Right forelimb (tissue), 1 donor: ENCODE measurements at places on chromosomes 13 and 19.

DNA sequence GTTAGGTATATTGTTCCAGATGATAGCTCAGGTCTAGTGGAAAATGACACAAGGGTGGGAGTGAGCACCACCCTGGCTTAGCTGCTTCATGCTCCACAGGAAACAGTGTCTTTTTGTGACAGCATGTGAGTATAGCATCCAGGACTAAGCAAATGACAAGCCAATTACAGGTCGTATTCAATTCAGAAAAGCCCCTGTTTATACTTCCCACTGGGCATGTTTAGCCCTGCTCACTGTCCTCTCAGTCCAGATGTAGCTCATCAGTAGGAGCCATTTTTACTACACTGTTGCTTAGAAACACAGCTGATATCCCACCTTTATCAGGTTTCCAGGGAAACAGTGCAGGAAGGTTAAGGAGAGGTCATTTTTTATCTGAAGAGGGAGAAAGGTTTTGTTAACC, 8.0 kb downstream of the ABHD13 start:
- DNase-seq = no peak

DNA sequence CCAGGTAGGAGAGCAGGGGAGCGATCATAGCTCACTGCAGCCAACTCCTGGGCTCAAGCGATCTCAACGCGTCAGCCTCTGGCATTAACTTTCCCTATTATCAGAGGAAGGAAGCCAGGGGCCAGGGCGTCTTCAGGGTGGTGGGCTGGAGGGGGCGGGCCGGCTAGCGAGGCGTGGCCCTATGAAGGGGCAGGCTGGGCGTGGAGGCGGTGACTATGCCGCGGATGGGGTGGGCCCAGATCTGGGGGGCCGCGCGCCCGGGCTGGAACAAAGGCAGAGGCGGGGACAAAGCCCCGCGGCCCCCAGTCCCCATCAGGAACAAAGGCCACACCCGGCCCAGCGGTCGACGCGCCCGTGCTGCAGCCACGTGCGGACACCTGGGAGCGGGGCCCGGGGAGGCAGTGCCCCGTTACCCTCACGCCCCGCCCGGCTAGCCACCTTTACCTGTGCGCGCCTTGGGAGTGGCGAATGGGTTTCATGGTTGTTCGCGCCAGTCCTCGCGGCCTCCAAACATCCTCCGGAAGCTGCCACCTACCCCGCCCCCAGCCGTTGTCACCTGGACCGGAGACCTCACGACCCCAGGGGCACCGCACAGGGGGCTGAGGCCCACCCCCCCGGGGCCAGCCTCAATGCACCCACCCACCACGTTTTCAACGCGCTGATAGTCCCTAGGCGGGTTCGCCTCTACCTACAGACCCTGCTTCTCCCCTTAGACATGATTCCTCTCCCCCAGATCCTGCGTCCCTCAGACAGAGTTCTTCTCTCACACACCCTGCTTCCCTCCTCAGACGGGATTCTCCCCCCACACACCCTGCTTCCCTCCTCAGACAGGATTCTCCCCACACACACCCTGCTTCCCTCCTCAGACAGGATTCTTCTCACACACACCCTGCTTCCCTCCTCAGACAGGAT, 5.4 kb upstream of the TRIM28 start:
- peak; percentile 68 for DNase-seq

DNA sequence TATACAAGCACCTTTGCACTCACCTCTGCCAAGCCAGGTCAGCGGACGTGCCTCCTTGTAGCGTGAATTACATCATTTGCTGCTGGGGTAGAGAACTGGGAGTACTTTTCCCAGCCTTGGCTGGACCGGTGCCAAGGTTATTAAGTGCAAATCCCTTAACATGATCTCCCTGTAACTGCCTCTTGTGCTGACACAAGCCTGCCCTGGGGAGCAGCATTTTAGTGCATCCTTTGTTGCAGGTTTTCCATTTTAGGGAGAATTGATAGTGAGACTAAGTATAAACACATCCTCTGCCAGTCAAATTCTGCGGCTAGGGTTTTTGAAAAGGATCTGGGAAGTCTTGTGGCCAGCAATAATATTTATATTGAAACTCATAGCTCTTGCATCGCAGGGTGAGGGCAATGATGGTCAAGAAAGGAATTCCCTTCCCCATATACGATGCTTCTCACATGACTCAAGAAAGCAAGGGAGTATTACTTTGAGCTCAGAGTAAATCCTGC, 32.7 kb upstream of the DCLK1 start:
- DNase-seq = no peak

DNA sequence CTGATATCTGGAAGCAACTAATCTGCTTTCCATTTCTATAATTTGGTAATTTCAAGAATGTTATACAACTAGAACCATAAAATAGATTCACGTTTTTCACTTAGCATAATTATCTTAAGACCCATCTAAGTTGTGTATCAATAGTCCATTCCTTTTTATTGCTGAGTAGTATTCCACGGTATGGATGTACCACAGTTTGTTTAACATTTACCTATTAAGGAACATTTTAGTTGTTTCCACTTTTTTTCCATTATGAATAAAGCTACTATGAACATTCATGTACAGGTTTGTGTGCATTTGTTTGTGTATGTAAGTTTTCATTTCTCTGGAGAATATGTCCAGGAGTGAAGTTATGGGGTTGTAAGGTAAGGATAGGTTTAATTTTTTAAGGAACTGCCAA, 18.3 kb upstream of the ZNF112 start:
- DNase-seq = no peak

DNA sequence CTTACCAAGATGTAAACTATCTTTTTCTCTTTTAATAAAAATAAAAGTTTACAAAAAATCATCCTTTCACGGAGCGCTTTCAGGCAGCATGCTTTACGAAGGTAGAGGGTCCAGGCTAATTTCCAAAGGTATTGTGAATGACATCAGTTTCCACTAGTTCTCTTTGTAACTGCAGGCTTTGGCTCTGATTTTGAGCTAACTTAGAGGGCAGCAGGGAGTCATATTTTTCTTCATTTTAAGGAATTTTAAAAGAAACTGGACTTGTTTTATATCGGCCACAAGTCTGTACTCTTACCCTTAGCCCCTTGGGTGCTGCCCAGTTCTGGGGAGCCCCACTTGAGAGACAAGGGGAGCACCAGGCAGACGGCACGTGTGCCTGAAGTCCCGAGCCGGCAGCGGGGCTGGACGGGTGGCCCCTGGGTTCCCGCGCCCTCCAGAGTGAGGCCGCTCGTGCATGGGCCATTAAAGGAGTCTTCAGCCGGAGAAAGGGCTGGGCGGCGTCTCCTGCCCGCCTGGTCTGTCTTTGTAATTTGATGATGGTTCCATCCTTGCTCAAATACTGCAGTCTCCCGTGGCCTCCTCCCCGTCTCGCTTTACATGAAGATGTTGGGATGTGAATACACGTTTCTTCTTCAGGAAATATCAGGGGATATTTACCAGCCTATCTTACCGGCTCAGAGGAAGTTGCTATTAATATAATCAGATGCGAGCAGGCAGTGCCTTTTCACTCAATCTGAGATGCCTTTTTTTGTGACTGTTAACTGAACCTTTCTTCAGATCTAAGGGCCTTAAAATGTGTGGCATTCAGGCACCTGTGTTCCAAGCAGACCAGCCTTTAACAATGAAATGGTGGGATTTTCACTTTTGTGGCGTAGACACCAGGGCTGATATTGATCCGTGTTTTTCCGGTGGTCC, 67.4 kb downstream of the GGACT start:
- peak; percentile 45 for DNase-seq

- DNase-seq = no peak
These were observed 22.5 kb downstream of the OBI1 start for GRCh38 chr13:78636495-78636894.

DNA sequence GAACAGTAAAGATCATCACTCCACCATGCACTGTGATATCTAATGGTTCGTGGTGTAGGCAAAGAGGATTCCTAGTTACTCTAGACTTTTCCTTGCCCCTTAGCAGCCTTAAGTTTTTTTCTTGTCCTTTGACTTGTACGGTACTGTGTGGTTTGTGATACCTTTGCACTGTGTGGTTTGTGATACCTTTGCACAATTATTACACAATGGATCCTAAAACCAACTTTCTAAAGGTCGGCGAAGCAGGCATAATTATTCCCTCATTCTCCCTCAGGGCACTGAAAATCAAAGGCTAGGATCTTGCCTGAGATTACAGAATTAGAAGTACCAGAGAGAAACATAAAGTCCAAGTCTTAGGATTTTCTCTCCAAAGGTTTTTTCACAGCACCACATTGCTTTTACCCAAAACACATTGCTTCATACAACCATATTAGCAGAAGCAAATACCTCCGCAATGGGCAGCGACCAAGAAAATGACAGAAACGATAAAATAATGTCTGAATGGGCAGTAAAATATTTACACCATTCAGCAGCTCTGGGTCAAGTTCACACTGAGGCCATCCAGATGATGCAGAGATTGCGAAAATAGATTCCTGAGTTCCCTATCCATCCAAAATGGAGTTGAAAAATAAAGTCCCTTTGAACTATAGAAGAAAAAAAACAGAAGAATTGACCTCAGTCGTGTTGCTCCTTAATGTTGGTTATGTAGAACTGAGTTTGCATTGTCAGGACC, 106.4 kb downstream of the FGF14 start:
- DNase-seq = no peak

- no peak for DNase-seq
These were observed 8.1 kb upstream of the FXYD3 start for GRCh38 chr19:35107545-35107944.

- no peak for DNase-seq
These were observed 27.4 kb upstream of the SCEL start for GRCh38 chr13:77507931-77508776.

- DNase-seq = no peak
These were observed 378.0 kb downstream of the DNAJC15 start for GRCh38 chr13:43401361-43401760.

- no peak for DNase-seq
These were observed 10.0 kb downstream of the ARHGAP45 start for GRCh38 chr19:1076951-1077350.

- DNase-seq = no peak
These were observed 8.9 kb upstream of the ELF1 start for GRCh38 chr13:41028051-41028450.

DNA sequence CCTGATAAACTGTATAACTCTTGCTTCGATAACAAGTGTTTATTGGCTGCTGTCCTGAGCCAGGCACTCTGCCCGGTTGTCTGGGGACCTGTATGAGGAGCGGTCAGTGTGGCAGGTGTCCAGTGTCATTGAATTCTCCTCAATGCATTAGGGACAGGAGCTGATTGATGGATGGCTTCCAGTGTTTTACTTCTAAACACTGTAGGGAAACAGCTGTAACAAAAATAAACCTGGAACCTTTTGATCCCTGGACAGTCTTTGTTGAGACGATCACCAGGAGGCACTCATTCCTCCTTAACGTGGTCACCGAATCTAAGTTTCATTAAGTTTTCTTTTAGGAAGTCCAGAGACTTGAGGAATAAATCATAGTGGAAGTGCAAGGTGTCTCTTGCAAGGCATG, 17.9 kb downstream of the UBAC2 start:
- DNase-seq = no peak

DNA sequence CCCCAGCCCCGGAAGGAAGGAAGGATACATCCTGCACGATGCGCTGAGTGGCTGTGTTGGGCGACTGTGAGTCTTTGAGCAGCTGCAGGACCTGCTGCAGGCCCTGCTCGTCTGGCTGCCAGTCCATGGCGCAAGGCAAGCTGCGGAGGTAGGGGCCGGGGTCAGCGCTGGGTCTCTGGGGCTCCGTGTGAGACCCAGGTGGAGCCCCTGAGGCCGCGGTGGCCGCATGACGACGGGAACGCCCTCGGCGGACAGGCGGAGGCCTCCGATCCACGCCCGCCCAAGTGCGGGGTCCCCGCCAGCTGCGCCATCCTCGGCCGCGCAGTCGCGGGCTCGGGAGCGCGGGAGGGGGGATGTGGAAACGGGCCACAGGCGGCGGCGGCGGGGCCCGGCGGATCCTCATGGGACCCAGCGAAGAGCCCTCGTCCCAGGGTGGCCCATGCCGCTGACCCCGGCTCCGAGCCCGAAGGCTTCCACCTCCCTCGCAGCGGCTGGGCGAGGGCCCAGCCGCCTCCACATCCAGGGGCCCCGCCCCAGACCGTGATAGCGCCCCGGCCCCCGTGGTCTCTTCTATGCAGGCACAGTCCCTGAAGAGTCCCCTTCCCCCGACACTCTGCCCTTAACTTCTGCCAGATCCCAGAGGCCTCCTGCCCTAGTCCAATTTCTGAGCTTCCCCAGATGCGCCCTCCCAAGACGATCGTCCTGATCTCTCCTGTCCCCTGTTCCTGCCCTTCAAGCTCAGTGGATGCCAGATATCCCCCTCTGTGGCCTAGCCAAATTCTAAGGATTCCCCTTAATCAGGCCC, 2.7 kb downstream of the TNPO2 start:
- DNase-seq = no peak

GRCh38 chr13:110047496-110047895, 259.5 kb downstream of the COL4A1 start:
- no peak for DNase-seq

DNA sequence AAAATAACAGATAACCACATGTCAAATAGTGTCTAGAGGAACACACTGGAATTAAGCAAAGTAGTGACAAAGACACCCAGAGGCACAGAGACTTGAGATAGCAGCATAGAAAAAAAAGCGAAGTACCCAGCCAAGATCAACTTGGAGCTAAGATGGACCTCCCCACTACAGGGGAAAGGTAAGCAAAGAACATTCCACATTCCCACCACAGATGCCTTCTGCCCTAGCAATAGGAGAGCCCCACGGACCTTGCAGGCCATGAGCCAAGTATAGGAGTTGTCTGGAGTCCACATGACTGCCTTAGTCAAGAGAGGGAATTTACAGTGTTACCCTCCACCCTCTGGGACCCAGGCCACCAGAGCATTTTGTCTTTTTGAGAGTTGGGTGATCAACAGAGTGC, 110.7 kb upstream of the SPRY2 start:
- no peak for DNase-seq

DNA sequence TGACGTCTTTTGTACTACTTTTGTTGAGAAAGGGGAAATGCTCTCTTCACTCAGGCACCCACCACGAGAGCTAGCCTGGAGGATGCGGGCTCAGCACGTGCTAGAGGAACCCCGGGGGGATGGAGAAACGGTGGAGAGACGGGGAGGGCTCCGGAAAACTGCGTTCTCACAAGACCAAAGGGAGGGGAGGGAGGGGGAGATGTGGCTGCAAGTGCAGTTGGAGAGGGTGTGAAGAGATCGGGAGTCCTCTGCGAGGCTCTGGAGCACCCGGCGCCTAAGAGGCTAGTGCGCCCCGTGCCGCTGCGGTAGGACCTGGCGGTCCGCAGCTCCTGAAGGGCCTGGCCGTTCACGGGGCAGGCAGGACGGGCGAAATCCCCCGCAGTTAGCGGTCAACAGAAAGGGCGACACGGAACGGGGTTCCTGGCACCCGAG, 43.4 kb upstream of the XPO4 start:
- DNase-seq = no peak
